ENCODE measurements at places on chromosomes 1 and 21.

GRCh38 chr1:18385239-18385790, 95.4 kb upstream of the KLHDC7A start:
- no peak for DNase-seq

GRCh38 chr1:181013144-181013543, 9.5 kb downstream of the STX6 start:
- no peak for DNase-seq

DNA sequence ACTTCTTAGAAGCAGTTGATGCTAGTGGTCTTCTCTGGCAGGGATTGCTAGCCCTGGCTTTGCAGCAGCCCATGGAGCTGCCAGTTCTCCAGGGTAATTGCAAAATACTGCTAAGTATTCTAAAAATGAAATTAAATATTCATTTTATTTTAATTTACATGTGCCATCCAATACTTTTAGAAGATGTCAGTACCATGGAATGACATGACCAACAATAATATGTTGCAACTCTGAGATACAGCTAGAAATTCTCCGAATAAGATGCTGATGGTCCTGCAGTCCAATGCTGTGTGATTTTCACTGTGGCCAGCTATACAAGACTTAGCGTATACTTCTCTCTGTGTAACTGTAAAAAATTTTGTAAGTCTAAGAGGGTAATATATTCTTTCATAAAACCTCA, 20.0 kb upstream of the WARS2 start:
- DNase-seq: no peak

DNA sequence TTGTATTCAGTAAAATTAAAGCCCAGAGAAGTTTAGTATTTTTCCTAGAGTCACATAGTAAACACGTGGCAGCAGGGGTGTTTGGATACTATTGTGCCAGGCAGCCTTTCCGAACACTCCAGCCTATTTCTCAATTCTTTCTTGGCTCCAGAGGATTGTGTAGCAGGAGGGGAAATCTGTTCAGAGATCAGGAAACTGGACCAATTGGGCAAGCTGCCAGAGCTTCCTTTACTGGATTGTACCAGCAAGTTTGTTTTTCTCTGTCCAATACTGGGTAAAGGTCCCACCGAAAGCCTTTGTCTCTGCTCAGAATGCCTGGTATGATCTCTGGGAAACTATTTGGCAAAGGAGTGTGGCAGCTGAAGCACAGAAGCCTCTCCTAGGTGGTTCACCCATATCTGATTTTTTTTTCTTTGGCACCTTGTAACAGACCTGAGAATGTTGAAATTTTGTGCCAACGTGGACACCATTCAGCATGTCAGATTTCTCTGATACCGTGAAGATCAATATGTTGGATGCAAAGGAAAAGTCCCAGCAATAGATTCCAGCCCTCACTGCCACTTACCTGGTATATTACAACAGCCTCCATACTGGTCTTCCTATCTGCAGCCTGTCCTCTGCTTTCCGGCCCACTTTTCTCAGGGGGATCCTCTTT, 126.2 kb downstream of the FGGY start:
- no peak for DNase-seq

DNA sequence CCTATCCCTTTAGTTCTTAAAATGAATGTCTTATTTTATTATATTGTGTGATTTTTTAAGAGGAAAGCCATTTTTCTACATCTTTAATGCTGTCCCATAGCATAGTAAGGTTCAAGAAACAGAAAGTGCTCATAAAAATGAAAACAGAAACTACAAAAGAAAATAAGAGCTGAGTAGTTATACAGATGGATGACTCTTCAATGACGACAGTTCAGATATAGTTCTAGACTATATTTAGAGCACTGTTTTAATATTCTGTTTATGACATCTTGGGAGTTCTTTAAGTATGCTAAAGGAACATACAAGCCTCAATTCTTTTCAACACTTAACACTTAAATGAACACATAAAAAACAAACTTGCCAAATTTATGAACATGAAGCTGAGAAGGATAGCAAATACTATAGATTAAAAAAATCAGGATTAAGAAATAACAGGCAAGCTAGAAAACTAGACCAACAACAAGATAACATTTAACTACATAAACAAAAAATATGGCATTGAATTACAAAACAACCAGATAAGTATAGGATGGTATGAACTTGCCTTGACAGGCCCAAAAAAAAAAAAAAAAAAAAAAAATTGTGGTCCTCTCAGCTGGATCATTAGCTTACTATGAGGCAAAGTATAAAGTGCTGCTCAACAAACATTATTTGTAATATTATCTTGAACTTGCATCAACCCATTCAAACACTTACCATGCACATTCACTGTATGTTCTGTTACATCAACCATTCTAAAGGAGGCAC, 87.9 kb downstream of the ZZZ3 start:
- no peak for DNase-seq

DNA sequence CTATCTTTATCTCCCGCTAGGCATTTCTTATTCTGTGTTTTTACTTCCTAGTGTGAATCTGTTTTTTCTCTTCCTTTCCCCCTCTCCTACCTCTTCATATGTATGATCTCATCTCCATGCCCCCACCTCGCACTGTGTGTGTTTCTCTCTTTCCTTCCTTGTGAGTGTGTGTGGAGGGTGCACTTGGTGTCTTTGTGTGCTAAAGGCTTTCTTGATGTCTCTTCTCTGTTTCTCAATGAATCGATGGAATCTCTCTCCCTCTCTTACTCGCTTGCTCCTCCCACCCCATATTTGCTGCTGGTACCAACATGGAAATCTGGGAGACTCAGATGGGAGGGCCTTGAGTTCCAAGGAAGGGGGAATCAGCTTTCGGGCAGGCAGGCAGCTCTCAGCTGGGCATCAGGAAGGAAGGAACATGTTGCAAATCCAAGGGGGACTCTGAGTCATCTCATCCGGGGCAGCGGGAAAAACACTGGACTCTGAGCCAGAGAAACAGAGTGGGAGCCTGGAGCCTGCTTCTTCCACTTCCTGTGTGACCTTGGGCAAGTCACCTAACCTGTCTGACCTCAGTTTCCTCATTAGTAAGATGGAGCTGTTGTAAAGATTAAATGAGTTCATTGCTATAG, 147.5 kb downstream of the PTPRU start:
- DNase-seq: no peak

- DNase-seq: no peak
Observed at GRCh38 chr1:33370301-33370700, 49.4 kb upstream of the A3GALT2 start.

DNA sequence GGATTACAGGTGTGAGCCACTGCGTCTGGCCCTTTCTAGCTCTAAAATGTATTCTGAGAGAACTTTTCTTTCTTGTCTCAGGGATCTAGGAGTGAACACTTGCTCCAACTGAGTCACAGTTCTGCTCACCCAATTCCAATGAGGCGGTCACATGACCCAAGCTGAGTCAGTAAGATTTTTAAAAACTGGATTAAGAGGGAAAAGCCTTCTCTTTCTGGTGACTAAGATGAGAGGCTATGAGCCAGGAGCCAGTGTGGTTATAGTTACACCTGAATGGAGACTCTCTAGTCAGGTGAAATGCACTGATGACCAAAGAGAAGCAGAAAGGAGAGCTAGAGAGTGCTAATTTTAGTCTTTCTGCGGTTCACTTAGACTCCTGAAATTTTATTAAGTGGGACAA, 9.5 kb upstream of the DEPDC1 start:
- DNase-seq: no peak

- no peak for DNase-seq
Observed at GRCh38 chr1:229704157-229704556, 78.1 kb downstream of the URB2 start.

- no peak for DNase-seq
Observed at GRCh38 chr1:65940126-65940525, 147.4 kb downstream of the PDE4B start.

GRCh38 chr1:167904652-167905130, 9.2 kb downstream of the ADCY10 start:
- DNase-seq: no peak

GRCh38 chr21:45827302-45827692, 154.3 kb upstream of the COL6A1 start:
- DNase-seq: no peak

GRCh38 chr1:192805832-192806323, 3.0 kb upstream of the RGS2 start:
- no peak for DNase-seq

DNA sequence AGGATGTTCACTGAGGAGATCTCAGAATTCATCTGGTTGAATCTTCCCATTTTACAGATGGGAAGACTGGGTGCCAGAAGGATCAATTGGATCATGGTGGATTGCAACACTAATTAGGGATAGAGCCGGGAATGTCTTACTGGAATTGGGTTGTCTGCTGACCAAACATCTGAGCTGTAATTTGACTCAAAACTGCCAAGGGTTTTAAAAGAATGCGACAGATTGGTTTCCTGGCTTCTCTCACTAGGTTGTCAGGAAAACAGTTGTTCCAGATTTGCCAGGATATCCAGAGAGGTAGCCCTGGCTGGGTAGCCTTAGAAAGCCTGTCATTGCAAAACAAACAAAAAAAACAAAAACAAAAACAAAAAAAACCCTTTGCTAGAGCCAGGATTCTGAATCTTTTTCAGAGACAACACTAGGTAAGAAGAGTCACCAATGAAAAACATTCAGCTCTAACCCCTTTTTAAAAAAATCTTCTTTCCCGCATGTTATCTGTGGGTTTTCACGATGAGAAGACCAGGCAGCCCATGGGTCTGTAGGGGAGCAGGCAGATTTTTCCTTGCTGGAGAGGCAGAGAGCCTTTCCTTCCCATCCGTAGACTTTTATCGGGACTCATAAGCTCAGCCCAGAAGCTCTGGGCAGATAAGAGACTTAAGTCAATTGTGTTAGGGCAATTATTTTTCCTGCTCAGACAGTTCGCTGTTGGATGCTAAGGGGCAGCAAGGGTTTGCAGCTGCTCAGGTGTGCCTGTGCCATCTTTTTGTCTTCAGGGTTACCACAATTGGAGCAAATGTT, 418.9 kb downstream of the PRDM2 start:
- no peak for DNase-seq

DNA sequence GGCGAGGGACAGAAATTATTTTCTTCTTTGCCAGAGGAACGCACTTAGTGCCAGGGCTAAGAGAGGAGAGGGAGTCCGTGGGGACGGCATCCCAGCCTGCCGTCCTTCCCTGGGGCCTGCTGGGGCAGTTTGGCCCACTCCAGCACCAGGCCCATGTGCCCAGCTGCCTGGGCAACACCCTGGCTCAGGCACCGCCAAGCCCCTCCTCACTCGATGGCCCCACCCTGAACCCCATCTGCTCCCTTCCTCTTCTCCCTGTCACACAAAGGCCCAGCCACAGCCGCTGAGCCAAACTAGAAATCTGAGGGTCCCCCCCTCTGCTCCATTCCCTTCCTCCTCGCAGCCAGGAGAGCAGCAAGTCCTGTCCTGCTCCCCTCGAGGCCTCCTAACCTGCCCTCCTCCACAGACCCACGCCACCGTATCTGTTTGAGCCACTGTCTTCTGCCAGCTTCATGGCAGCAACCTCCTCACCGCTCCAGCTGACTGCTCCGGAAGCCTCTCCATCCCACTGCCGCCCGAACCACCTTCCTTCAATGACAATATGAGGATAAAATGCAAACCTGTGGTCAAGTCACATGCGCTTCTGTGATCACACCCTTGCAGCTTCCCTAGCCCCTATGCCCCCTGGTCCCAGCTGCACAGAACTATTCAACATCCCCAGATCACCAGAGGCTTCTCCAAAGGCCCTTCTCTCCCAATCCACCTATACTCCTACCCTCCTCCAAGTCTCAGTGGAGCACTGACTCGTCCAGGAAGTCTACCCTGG, 8.4 kb upstream of the TNNI1 start:
- no peak for DNase-seq

- DNase-seq: no peak
Observed at GRCh38 chr1:8465013-8465412, 147.1 kb downstream of the SLC45A1 start.

GRCh38 chr1:106727171-106727570, 329.3 kb upstream of the PRMT6 start:
- DNase-seq: no peak

DNA sequence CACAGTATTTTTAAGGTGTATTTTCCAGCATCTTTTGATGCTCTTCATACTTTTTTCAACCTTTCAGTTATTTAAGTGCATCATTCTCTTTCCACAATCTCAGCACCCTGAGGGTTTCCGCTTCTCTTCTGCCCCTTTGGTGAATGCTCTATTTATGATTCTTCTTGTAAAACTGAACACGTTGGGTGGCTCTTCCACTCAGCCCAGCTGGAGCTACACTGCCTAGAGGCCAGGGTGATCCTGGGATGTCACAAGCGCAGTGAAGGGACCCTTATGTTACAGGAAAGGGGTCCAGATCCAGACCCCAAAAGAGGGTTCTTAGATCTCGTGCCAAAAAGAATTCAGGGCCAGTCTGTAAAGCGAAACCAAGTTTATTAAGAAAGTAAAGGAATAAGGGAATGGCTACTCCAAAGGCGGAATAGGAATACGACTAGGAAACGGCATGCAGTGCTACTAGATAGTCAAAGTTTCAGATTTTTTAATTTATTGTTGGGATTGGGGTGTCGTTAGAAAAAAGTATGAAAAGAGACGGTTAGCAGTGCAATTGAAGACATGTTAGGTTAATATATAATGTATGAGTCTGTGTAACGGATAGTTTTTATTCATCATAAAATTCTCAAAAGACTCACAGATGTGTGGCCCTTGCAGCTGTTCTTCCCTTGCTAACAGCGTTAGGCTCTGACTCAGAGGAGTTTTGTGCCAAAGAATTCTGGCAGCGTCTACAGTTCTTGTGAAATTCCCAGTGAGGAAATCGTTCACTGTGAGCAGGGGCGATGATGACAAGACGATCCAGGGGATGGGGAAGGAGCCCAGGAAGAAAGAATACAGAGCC, 14.4 kb upstream of the ERVH48-1 start:
- no peak for DNase-seq

GRCh38 chr21:43880111-43880985, 15.3 kb downstream of the AGPAT3 start:
- DNase-seq: no peak

- DNase-seq: no peak
Observed at GRCh38 chr1:14165371-14165801, 433.1 kb upstream of the KAZN start.

- DNase-seq: no peak
Observed at GRCh38 chr1:116994411-116994810, 7.1 kb upstream of the CD101 start.

GRCh38 chr1:246365708-246366107, 141.4 kb downstream of the SMYD3 start:
- no peak for DNase-seq

- no peak for DNase-seq
Observed at GRCh38 chr1:196317535-196318522, 290.4 kb downstream of the KCNT2 start.

GRCh38 chr1:100348549-100349144, 3.7 kb upstream of the CDC14A start:
- no peak for DNase-seq

DNA sequence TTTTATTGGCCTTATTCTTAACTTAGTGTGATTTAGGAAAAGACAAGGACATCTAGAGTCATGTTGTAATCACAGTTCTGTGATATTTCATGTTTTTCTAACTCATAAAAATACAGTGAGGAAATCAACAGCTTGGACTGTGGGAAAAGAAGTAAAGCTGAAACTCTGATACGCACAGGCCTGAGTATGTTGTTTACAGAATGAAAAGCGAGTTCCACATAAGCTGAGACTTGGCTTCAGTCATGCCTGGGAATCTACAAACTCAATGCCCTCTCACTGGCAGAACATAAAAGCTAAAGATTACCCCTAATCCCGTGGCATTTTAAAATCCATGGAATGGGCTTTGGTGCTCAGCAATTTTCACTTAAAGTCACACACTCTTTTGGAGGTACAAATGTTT, 23.6 kb upstream of the ATP5PO start:
- no peak for DNase-seq

- peak; percentile 62 for DNase-seq
Observed at GRCh38 chr1:23980728-23981070, 572 bp upstream of the SRSF10 start.

GRCh38 chr1:160058087-160058486, 11.9 kb downstream of the KCNJ10 start:
- DNase-seq: no peak
